ENCODE measurements at places on chromosomes 7 and 10.

- no peak for DNase-seq
These were observed 410.4 kb downstream of the ATRNL1 start for GRCh38 chr10:115503546-115503945.

GRCh38 chr7:13476881-13477444 is 512.5 kb downstream of the ETV1 start:
- DNase-seq: no peak

DNA sequence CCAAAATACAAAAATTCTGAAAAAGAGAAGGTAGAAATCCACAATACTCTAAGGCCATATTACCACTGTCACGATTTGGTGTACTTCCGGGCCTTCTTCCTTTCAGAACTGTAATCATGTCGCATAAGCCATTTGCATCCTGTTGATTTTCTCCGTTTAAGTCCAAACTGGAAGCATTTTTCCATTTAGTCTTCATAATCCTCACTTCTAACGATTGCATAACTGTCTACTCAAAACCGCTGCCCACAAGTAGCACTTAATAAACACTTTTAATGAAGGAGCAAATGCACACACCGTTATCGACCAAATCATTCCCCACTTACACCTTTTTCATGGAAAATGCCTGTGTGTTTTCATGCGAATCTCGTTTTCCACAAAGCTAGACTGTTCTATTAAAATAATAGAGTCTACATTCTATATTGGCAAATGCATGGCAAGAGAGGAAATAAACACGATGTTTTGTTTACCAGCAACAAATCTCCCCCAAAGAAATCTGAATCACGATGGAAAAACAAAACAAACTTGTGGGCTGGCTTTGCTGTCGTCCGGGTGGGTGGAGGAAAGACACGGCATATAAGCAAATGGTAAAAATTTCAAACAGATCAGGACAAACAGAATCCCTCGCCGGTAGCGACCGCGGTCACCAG is 1.0 kb downstream of the ATE1 start:
- no peak for DNase-seq

GRCh38 chr7:7103343-7104313 is 78.7 kb upstream of the C1GALT1 start:
- no peak for DNase-seq

All from NCI-H1436 treated with DMSO at 0.1 percent for 48 hours (cell line).